ENCODE measurements at places on chromosomes 3 and 15. TPM values are rescaled to one million over a fixed set of nuclear protein-coding genes. Genes with fewer than 3 reads are reported as not detected.

MAPKAPK3 gene
- polyA plus RNA-seq: 99.8 TPM

OSBPL10 gene
- polyA plus RNA-seq: 26.2 TPM

FBXW12 gene
- 0.85 TPM for polyA plus RNA-seq

KCNMB2 gene
- not detected for polyA plus RNA-seq
